ENCODE measurements at places on chromosomes 6 and 20.

- no peak for DNase-seq
Observed at GRCh38 chr6:135195041-135195440, 13.9 kb downstream of the MYB start.

- DNase-seq = no peak
Observed at GRCh38 chr20:16062661-16063581, 510.3 kb downstream of the KIF16B start.

DNA sequence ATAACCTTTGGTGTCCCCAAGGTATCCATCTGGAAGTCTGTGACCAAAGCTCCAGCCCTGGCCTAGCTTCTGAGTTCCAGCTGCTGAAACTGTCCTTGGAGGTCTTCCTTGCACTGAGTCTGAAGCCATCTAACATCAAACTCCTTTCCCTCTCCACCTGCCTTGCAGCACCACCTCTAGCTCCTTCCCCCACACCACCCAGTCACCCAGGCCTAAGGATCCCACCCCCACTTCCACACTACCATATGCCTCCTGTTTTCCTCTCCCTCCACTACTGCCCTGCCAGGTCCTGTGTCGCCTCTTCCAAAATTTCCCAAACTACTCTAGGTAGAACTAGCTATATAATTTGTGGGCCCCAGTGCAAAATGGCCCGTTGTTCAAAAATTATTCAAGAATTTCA is 10.8 kb upstream of the MATN4 start:
- no peak for DNase-seq

DNA sequence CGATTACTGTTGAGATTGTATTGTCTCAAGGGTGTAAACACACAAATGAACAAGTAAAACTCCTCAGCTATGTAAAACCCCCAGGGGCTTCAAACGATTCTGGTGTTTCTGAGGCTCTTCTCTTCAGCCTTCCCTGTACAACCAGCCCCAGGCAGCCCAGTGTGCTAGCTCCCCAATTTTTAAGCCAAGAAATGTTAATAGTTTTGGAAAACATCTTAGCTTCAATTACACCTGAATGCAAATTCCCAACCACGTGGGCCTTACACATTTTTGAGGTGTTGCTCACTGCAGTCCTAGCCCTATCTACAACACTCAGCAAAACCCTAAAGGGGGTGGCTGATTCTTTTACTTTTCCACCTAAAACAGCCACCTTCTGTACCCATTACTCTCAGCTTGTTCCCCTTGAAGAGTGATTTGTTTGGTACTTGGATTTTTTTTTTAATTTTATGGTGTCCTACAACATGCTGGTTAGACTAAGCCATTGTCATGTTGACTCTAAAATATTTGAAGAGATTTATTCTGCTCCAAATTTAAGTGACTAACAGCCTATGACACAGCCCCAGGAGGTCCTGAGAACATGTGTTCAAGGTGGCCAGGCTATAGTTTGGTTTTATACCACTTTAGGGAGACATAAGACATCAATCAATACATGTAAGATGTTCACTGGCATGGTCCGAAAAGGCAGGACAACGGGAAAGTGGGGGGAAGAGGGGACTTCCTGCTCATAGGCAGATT is 48.7 kb downstream of the ADAT2 start:
- no peak for DNase-seq

GRCh38 chr6:118571121-118571520 is 23.0 kb downstream of the PLN start:
- no peak for DNase-seq

- no peak for DNase-seq
Observed at GRCh38 chr20:50679753-50680104, 11.6 kb downstream of the RIPOR3 start.

DNA sequence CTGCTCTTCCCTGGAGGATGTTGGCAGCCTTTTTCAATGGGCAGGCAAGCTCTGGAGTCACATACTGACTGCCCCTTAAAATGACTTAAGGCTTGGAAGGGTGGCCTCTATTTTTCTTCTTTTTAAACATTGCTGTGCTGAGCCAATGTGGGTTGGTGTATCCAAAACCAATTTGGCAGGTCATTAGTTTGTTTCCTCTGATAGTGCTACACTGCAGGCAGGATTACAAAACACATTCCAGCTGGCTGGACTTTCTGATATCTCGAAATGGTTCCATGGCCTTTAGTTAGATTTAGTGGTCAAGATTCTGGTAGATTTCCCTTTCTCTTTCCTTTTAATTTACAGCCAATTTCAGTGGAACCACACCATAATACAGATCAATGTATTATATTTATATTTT is 28.1 kb upstream of the BMP2 start:
- DNase-seq = no peak

DNA sequence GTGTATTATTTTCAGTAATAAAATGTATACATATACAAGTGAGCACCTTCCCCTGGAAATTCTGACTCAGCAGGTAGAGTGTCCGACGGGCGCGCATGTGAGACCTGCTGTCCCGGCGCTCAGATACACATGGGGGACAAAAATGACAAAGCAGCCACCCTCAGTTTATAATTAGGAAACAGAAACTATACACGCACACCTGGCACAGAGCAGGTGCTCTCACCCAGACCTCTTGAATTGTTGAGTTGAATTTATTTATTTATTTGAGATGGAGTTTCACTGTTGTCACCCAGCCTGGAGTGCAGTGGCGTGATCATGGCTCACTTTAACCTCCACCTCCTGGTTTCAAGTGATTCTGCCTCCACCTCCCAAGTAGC is 180.4 kb downstream of the ZDHHC14 start:
- DNase-seq = no peak

DNA sequence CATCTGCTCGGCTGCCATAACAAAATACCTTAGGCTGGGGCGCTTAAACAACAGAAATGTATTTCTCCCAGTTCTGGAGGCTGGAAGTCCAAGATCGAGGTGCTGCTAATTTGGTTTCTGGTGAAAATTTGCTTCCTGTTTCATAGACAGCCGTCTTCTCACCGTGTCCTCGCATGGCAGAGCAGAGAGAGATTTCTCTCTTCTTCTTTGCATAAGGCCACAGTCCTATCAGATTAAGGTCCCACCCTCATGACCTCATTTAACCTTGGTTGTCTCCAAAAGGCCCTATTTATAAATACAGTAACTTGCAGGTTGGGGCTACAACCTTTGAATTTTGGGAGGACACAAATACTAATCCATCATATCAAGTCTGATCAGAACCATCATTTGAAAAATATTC is 544.3 kb downstream of the KIF16B start:
- no peak for DNase-seq

- DNase-seq = no peak
Observed at GRCh38 chr6:159935633-159936032, 33.2 kb upstream of the IGF2R start.

- peak; percentile 31 for DNase-seq
Observed at GRCh38 chr20:32333988-32334885, 23.9 kb upstream of the ASXL1 start.
